ENCODE measurements at places on chromosomes 2 and 18.
A peak's percentile ranks its signal among the peaks of the same experiment; 100 is the strongest.

- no peak for DNase-seq
Measured at GRCh38 chr2:162934191-162934590, 95.6 kb upstream of the KCNH7 start.

- no peak for DNase-seq
Measured at GRCh38 chr18:71115261-71115660, 826.4 kb downstream of the SOCS6 start.

DNA sequence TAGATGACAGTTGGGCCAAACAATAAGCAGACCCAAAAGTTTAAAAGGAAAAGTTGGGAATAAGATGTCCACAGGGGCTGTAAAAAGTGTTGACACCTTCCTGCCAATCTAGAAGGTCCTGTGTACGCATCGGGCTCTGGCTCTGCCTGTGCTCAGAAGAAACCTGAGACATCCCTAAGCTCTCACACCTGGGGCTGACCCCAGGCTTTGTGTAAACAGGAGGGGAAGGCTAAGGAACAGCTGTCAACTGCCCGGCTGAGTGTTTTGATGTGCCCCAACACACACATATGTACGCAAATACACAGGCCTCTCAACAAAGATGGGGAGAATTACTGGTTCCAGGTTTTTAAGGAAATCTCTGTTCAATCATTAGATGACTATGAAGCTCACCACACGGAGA, 59.5 kb downstream of the TMEM131 start:
- no peak for DNase-seq

DNA sequence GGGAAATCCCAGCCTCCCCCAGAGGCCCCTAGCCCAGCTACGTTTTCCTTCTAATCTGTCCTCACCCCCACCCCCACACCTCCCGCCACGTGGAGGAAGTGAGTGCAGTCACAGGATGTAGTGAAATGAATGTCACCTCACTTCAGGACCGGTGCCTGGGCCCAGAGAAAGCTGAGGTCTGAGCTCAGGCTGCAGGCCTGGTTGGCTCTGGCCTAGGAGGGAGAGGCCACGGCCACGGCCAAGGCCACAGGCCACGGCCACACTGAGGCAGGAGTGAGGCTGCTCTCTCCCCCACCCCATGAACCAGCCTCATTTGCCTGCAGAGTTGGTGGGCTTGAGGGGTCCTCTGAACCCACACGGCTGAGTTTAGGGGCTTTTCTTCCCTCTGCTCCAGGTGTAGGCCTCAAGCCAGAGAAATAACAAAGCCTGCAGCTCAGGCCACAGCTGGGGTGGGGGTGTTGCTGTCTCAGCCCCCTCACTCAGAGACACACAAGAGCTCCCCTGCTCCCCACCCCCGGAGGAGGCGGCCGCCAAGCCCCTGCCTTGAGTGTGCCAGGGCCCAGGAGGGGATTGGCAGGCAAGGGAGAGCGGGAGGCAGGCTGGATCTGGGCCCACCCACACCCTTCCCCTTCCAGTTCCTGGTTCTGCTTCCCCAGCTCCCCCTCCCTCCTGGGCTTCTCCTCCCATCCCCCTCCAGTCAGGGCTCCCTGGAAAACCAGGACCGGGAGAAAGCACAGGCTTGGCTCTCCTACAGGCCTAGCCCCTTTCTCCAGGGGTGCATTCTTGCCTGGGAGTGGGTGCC, 27.0 kb downstream of the DNMT3A start:
- DNase-seq = peak; percentile 77

DNA sequence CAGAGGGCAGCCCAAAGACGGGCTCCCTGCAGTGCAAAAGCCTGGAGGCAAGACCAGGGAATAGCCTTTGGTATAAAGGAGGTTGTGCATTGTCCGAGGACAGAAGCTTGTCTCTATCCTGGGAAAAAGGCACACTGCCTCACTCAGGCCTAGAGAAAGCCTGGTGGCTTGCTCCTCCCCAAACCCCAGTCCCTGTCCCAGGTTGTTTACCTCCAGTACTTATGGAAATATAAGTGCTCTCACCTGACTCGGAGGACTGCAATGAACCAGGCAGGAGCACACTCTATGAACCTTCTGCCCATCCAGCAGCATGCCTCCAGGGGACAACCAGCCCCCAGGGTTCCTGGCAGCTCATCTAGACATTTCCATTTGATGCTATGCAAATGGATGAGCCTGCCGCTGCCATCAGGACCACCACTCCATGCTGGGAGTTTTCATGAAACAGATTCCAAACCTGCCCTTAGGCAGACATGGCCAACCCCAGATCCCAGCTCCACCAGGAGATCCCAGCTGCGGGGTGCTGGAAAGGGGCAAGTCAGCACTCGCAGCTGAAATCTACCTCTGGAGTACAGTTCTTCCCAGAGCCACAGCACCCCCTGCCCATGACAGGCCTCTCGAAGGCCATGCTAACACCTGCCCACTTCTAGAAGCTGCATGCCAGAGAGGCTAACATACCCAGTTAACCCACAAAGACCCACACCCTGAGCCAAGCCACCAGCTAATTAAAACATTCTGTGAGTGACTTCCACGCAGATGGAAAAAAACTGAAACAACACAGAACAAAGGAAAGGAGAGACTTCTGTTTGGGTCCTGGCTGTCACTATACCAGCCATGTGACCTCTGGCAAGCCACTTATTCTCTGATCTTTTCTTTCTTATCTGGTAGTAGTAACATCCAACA, 101.7 kb downstream of the TTC32 start:
- DNase-seq = no peak

GRCh38 chr18:74862094-74862493, 264.4 kb downstream of the ZNF407 start:
- DNase-seq = no peak

GRCh38 chr2:64704996-64705395, 51.3 kb upstream of the SERTAD2 start:
- DNase-seq = no peak

GRCh38 chr2:195413422-195413821, 243.6 kb upstream of the SLC39A10 start:
- no peak for DNase-seq

DNA sequence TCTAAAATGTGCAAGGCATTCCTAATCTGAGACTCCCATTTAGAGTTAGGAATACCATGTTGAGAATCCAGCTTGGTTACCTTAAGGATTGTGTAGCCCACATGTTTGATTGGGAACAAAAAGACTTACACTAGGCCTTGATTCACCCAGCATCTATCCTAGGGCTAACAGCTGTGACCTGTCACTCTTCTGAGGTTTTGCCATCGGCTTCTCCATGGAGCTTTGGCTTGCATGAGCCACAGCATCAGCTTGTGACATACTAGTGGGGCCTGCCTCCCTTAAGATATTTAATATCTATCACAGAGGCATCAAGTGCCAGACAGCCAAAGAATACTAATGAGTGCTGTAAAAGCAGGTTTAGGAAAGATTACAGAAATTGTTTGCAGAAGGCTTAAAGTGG, 241.3 kb upstream of the UBE2E3 start:
- no peak for DNase-seq

DNA sequence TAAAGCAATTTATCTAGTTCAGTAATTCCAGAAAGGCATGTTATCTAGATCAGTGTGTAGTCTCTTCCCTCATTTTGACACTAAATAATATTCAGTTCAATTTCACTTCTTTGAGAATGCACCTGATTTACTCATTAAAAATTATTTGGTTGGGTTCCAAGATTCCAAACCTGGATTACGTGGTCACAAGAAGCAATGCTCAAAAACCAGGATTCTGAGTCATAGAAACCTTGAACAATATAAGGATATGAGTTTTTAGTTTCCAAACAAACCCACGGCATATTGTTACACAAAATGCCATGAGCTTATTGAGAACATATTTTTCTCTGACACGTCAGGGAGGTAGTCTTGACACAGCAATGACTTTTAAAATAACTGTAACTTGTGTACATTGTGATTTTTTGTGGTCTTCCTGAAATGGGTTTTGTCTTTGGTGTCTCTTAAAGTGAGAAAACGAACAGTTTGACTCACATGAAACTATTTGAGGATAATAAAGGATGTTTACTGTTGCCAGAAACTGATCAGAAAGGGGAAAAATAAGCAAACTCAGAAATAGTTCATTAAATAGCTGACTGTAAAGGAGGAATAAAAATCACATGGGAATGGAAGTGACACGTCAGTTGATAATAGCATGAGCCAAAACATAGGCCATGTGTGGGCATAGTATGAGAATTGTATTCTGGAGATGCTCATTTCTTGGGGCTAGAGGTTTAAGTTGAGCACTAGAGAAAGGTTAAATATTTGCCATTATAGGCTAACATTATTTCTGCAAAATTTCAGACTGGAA, 617.7 kb upstream of the CDH2 start:
- no peak for DNase-seq

DNA sequence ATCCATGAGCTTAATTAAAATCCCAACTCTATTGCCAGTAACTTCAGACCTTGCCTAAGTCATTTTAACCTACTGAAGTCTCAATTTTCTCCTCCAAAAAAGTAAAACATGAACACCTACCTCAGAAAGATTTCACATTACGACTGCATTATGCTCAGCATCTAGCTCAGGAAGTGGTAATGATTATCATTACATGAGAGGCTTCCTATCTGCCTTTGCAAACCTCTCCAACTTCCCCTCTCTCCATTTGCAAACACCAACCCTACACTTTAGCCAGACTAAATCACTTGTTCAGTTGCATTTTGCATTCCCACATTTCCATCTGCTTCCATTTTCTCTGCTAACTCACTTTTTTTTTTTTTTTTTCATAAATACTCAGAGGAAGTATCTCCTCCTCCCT, 6.8 kb downstream of the SLC38A11 start:
- no peak for DNase-seq
